ENCODE measurements at places on chromosomes 4 and X.

DNA sequence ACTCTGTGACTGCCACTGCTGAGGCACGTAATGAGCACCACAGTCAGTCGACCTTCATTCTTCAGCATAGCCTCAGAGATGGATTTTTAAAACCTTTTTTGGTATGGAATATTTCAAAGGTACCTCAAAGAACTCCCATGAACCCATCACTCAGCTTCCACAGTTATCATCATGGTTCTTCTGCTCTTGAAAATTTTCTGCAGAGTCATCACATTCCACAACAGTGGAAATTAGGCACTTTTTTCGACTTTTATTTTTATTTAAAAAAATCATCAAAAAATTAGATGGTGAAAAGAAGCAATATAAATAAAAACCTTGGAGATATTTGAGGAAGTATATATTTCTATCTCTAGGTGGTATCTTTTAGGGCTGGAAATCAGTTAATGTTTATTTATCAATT lies 37.5 kb downstream of the TBC1D19 start:
- no peak for DNase-seq

DNA sequence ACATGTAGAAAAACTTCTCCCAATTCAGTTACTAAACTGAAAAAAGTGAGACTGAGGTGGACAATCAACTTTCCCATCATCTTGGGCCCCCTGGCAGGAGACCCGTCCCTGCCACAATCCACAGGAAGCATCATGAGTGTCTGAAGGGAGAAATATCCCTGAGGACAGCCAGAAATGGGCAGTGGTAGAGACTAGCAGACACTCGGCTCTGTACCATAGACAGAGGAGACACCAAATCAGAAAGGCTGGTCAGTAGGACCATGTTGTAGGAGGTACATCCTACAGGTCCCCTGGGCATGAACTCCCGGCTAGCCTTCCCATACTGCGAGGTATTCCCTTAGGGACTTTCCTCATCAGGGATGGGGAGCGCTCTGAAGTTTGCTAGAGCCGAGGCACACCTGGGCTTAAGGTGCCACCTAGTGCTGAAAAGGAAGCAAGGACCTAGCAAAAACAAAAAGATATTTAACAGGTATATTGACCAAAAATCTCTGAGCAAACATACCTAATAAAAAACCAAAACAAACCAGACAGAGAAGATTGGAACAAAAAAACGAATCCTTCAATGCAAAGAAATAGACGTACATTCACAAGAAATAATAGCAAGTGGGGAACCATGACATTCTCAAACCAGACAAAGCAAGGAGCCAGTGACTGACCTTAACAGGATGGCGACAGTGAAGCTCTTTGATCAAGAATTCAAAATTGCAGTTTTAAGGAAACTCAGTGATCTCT lies 55.6 kb downstream of the HAUS3 start:
- DNase-seq, result no peak

- no peak for DNase-seq
These were observed 39.3 kb downstream of the MEPE start for GRCh38 chr4:87872028-87872427.

- DNase-seq, result no peak
These were observed 686 bp downstream of the FIP1L1 start for GRCh38 chr4:53378171-53378482.

DNA sequence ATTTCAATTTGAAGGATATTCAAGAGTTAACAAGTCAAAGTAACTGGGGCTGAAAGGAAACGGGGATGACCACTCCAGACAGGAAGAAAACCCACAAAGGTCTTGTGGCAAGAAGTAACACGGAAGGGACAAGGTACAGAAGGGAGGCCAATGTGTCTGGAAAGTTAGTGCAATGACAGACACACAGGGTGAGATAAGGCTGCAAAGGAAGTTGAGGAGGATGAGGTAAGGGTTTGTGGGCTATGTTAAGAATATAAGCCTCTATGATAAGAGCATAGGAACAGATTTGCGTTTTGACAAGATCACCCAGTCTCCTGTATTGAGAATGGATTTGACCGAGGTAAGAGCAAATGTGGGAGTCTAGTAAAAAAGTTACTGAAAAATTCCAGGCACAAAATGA lies 21.9 kb upstream of the EMCN start:
- DNase-seq, result no peak

DNA sequence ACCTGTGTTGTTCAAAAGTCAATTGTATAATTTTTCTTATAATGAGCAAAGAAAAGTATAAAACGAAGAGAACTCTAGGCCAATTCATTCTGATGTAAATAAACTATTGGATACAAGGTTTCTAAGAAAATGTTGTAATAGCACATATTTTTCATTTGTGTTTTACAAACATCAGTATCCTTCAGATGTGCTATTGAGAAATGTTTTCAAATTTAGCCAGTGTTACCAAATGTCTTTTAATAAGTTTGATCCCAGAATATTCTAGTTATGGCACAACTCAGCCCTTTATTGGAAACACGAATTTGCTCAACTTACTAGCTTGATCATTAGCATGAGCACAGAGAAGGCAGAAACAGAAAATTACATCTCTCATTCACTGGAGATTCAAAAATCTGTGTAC lies 319.3 kb downstream of the IL15 start:
- DNase-seq, result no peak

GRCh38 chr4:24645765-24646550 lies 61.6 kb upstream of the DHX15 start:
- DNase-seq, result no peak

DNA sequence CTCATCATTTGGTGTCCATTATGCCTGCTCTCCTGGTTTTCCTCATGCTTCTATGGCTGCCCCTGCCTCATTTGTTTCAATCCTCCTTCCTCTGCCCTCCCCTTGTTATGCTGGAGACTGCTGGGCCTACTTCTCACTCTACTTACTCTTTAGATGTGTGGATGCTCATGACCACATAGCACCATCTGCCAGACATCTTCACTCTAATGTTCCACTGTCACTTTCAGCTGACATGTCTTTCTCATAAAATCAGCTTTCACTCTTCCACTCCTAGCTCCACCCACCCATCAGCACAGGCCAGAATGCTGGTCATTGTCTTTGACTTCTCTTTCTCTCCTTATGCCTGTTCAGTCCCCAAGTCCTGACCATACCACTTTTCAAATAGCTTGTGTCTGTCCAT lies 86.8 kb downstream of the REPS2 start:
- no peak for DNase-seq

DNA sequence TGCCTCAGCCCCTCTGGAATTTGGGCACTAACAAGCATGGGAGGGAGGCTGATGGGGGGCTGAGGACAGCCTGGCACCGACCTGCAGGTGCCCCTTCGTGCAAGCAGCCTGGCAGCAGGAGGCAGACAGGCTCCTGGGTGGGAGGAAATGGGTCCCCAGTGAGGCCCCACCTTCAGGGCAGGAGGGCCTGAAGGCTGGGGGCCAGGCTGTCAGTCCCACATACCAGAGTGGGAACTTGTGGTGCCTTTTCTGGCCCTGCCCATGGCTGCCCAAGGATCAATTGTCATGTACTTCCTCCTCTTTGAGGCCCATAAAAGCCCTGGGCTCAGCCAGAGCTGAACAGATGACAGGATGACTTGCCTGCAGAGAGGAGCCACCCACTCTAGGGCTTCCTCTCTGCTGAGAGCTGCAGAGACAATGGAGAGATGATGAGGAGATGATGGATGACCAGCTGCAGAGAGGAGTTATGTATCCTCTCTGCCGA lies 141.0 kb downstream of the PDHA2 start:
- no peak for DNase-seq

GRCh38 chr4:14452764-14453163 lies 549.5 kb upstream of the CPEB2 start:
- no peak for DNase-seq

GRCh38 chr4:137212601-137213000 lies 319.7 kb downstream of the PCDH18 start:
- no peak for DNase-seq

DNA sequence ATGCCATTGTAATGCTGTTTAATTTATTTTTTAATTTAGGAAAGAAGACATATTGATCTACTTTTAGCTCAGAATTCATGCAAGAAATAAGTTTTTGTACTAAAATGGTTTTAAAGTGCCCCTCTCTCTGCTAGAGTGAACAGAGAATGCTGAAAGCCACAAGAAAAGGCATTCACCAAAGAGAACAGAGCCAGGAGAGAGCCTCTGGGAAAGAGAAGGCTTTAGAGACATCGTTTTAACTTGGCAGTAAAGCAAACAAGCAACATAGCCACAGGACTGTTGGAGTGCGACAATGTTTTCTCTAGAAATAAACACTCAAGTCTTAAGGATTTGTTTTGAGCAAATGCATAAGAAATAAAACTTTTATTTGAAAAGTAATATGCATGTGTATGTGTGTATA lies 484.1 kb upstream of the CPEB2 start:
- no peak for DNase-seq

DNA sequence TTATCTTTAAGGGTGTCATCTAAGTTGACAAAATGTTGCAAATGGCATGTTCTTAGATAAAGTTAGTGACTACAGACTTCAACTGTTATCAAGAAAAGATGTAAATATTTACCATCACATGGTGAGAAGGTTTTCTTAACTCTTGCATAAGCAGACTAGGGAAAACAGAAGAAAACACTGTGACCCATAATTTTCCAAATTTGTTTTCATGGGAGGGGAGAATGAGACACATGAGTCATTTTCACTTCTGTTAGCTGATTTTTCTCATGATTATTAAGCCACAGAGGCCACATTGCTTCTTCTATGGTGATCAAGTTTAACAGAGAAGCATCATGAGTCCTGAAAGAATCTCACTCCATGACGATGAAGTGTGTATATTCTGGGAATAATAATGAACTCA lies 30.2 kb upstream of the SYTL5 start:
- no peak for DNase-seq

- no peak for DNase-seq
These were observed 1964.2 kb downstream of the ARAP2 start for GRCh38 chr4:34280131-34280530.

GRCh38 chr4:41709844-41710481 lies 38.6 kb downstream of the PHOX2B start:
- no peak for DNase-seq

DNA sequence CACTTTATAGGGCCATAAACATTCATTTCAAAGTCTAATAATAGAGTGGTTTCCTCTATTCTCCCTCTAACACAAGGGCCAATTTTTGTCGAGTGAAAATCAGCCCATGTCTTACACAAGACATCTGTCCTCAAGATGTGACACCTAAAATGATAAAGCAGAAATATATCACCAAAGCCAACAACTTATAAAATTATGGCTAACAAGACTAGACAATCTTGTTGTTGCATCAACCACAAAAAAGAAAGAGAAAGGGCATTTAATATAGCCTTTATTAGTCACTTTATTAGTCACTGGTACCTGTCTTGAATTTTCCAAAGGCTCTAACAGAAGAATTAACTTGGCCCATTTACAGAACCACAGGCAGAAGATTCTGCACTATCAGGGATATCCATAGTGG lies 161.6 kb downstream of the SMIM20 start:
- DNase-seq, result no peak

DNA sequence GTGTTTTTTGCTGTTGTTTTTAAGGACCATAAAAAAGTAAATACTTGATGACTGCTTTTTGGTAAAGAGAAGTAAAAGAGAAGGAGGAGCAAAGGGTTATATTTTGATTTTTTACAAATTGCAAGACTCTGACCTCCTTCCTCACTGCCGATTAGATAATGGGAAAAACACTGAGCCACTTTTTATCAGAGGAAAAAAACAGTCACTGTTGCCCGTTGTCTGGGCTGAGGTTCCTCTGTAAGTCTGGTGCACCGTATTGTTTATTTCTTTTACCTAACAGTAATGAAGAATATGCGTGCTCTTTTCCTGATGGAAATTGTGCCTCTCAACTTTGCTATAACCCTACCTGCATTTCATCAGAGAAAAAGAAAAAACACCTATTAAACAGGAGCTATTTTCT lies 178.7 kb upstream of the EMCN start:
- DNase-seq, result no peak

- DNase-seq, result no peak
These were observed 246.0 kb downstream of the NAF1 start for GRCh38 chr4:162920649-162921048.

DNA sequence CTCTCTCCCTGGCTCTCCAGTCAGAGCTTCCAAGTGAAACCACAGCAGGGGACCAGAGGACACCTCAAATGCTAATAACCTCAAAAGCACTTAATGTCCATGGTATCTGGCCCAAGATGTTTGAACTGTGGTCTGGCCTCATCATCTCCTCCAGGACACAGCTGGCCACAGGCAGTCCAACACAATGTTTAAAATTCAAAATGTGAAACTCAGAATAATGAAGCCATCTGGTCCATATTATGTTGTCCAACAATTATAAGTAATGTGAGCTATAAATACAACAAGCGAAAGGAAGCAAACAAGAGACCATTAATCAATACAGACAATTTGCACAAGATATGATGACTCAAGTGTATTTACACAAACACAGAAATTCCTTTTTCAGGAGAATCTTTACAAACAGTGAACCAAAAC lies 90.7 kb upstream of the S100G start:
- DNase-seq, result no peak

DNA sequence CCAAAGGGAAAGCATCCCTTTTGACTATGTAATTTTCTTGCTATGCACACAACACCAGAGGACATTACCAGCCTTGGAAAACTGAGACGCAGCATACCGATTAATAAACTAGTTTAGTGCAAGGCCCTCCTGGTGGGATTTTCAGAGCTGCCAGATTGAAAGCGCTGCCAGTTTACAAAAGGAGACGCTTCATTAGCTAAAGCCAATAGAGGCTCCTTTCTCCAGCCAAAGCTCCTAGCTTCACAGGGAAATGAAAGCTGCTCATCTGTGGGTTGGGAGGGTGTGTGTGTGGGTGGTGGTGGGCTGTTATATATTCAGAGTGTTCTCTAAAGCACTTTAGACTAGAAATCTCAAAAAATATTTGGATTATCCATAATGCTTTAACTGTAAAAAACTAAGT lies 32.4 kb downstream of the SPANXN4 start:
- no peak for DNase-seq

DNA sequence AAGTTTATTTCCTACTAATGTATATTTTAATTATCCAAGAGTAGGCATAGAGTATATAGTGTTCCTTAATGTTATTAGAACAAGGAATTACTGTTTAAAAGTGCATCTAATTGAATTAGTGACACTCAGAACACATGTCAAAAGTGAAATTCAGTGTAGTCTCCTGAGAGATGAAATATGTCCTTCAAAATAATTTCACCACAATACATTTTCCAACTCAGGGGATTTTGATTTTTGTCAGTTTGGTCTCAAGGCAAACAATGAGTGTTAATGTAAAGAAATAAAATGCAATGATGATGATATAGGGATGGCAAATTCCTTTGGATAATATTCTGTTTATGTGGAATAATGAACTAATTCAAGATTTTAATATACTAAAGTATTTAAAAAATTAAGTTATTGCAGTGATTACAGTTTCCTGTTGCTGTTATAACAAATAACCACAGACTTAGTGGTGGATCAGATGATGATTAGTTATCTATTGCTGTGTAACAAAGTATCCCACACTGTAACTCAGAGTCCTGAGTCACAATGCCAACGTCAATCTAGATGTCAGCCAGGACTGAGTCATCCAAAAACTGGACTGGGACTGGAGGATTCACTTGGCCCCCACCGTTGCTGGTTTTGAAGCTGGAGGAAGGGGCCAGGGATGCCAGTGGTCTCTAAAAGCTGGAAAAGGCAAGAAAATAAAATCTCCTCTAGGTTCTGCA lies 148.0 kb upstream of the SLC7A11 start:
- DNase-seq, result no peak

All from activated CD4-positive, alpha-beta T cell treated with anti-CD3 and anti-CD28 coated beads for 1 hour (primary cell).